ENCODE measurements at places on chromosomes 6 and 20.
A peak's percentile ranks its signal among the peaks of the same experiment; 100 is the strongest.

DNA sequence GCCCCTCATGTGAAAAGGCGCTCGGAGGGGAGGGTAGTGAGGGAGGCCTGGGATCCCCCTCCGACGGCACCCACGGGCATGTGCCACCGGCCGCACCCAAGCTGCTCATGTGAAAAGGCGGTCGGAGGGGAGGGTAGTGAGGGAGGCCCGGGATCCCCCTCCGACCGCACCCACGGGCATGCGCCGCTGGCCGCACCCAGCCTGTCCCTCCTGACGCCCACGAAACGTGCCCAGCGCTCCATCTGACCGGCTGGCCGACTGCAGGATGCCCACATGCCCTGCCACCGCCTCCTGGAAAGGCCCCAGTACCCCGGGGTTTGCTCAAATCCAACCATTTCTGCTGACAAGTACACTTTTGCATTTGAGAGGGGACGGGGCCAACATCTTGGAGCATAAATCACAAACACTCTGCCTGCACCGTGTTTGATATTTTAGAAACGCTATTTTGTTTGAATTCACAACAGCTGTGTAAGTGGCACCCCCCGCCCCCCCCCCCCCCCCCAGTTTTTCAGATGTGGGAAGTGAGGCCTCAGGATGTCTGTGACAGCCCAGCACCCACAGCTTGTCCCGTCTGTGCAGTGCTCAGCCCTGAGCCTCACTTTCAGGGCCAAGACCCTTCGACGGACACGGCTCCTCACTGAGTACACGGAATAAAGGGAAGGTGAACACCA lies 34.1 kb downstream of the SLC2A4RG start:
- DNase-seq, result peak; percentile 21

GRCh38 chr20:38543014-38543906 lies 37.7 kb upstream of the ADIG start:
- no peak for DNase-seq

DNA sequence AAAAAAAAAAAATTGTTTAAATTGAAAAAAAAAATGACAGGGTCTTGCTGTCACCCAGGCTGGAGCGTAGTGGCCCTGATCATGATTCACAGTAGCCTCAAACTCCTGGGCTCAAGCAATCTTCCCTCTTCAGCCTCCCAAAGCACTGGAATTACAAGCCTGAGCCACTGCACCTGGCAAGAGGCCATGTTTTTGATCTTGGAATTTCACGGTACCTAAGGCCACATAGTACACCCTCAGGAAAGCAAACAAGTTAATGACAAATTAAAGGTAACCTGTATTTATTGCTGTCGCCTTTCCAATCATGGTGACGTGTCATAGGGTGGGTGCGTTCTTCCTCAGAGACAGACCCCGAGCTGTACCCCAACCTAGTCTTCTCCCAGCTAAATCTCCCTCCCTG lies 79.2 kb downstream of the LINC00237 start:
- DNase-seq, result no peak

GRCh38 chr20:47300071-47300470 lies 56.4 kb downstream of the ZMYND8 start:
- no peak for DNase-seq

GRCh38 chr6:126113261-126113660 lies 126.9 kb downstream of the TRMT11 start:
- no peak for DNase-seq

DNA sequence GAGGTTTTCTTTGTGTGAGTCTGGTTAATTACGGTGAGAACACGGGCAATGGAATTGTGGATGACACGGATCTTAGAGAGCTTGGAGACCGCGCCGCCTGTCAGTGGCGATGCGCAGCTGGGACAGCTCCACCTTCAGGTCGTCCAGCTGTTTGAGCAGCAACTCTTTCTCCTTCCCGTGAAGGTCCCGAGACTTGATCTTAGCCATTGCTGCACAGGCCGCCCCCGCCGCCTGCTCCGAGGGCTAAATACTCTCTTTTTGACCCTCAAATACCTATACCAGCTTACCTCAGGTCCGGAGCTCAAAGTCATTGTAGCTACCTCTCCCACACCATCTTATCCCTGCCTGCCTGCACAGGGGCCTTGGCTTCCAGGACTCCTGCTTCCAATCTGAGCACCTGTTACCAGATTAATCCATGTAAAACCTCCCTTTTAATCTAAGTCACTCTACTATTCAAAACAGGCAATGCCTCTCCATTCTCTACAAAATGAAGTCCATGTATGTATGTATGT lies 100.2 kb downstream of the PREP start:
- DNase-seq, result no peak

- DNase-seq, result no peak
These were observed 14.0 kb upstream of the GRM4 start for GRCh38 chr6:34159844-34160243.

GRCh38 chr6:90765491-90765890 lies 178.6 kb upstream of the MAP3K7 start:
- no peak for DNase-seq

GRCh38 chr6:150346346-150346745 lies 22.5 kb upstream of the IYD start:
- DNase-seq, result no peak

DNA sequence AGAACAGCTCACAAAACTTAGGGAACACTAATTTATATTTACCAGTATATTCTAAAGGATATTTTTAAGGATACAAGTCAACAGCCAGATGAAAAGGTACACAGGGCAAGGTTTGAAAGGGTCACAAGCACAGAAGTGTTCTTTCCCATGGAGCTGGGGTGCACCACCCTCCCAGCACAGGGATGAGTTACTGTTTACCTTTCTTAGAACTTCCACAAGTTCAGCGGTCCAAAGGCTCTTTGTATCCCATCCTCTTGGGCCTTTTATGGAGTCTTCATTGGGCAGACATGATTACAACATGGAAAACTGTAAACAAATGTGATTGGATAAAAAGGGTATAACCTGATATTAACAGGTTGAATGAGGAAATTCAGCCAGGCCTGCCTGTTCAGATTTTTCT lies 1.1 kb upstream of the IL17F start:
- DNase-seq, result no peak

DNA sequence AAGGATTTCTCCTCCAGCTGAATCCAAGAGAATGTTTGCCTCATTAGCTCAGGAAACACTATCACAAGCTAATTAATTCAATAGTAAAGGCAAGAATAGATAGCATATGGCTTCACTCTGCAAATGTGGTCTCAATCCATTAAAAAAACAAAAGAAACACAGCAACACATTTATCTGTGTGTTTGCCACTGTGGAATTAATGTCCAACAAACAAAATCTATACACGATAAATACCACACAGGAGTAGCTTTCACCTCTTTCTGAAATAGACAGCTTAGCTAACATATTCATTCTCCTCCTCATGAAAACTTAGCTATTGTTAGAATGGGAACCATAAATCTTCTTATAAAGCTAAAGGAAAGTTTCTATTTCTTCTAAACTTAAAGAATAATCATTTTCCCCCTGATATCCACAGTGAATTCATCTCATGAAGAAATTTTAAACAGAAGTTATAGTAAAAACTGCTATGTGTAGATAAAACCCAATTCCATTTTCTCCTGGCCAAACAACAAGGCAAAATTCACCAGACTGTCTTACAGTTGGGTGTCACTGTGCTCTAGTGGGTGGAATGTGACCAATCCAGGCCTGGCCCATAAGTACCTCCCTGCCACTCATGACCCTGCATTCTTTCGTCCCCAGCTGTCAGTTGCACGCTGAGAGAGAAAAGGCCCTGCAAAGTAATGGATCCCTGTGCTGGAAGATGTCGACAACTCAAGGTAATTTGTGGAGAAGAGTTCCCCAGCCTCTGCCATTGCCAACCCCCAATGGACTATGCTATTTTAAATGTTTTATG lies 92.9 kb upstream of the NRSN1 start:
- no peak for DNase-seq

DNA sequence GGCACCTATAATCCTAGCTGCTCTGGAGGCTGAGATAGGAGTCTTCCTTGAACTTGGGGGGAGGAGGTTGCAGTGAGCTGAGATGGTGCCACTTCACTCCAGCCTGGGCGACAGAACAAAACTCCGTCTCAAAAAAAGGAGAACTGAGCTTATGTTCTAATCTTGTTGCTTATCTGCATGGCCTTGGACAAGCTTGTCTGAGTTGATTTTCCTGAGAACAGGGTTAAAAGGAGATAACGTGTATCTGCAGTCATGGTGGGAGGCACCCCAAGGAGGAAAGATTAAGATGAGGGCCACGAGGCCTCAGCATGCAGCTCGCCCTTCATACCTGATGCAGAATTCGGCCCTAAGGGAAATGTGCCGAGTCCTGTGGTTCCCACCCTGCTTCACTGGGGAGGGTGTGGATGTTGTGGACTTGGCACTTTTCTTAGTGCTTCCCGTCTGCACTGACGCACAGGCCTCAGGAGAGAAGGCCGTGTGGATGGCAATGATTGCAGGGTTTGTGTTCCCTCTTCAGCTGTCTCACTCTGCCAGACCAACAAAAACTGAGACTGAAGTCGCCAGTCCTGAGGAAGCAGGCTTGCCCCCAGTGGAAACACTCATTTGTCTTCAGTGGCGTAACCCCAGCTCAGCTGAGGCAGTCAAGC lies 56.3 kb downstream of the EZR start:
- DNase-seq, result peak; percentile 48

DNA sequence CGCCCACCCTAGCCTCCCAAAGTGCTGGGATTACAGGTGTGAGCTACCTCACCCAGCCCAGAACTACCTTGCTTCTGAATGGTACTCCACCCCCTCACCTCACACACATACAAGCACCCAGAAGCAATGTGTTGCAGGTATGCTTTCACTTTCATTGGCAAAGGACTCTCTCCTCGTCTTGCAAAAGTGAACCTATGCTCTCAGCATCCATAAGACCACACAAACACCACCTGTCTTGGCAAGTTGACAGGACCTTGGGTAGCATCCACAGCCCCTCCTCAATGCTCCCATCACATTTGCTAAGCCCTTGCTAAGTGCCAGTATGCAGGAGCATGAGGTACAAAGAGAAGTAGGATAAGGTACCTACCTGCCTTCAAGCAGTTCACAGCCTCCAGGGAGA lies 3.7 kb downstream of the KIF13A start:
- no peak for DNase-seq

DNA sequence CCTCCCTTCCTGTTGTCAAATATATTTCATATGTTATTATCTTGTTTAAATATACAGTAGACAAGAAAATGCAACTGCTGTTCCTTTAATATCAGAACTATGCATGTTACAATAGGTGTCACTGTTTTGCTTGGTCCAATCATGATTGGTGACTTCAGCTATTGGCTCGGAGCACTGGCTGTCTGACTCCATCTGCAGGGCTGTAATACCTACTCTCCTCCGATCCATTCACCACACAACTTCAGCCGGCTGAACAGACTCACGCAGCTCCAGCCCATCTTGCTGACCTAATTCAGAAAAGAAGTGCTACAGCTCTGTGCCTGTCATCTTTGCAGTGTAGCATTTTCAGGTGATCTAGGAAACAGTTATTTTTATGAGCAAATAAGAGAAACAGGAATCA lies at the start of gene BTBD3:
Gene BTBD3, plus strand, starts transcription at position 231 of the 400 bp plus-strand sequence. CDS start 383 bp downstream, outside the sequence.
- peak; percentile 77 for DNase-seq

DNA sequence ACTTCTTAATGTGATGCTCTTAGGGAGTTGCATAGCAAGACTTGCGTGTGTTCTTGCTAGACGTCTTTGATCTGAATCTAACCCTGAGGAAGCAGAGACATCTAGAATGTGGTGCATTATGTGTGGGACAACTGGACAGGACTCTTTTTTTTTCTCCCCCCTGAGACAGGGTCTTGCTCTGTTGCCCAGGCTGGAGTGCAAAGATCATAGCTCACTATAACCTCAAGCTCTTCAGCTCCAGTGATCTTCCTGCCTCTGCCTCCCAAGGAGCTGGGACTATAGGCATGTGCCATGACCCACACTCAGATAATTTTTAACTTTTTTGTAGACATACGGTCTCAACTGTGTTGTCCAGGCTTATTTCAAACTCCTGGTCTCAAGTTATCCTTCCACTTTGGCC lies 34.0 kb downstream of the PCMT1 start:
- no peak for DNase-seq

DNA sequence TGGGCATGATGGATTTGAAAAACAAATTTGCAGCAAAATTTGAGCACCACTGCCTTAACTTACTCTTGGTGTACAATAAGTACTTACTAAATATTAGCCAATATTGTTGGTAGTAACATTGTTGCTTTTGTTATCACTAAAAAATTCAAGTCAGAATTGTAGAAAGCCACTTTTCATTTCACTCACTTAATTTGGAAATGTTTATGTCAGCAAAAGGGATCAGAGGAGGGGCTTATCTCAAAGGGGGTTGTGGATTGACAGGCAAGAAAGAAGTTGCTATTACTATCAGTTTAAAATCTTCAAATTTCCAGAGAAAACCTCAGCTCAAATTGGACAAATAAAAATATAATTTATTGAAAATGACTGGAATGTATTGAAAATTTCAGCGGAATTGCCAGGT lies 241.5 kb downstream of the PLCB1 start:
- DNase-seq, result no peak

GRCh38 chr6:26170181-26170580 lies 83.0 kb downstream of the HFE start:
- DNase-seq, result no peak

- DNase-seq, result peak; percentile 89
These were observed 1.3 kb upstream of the SDCBP2 start for GRCh38 chr20:1330075-1330830.

DNA sequence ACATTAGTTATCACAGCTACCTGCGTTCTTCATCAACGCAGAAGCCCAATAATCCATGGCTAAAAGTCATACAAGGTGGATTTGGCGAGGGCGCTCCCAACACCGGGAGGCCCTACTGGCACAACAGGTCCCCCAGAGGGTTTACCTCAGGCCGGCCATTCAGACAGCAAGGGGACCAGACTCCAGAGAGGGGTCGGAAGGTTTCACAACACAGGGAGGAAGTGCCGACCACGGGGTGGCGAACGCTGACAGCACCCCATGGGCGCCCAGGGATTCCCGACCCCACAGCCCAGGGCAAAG lies 1515.9 kb upstream of the DEFB115 start:
- DNase-seq, result no peak

DNA sequence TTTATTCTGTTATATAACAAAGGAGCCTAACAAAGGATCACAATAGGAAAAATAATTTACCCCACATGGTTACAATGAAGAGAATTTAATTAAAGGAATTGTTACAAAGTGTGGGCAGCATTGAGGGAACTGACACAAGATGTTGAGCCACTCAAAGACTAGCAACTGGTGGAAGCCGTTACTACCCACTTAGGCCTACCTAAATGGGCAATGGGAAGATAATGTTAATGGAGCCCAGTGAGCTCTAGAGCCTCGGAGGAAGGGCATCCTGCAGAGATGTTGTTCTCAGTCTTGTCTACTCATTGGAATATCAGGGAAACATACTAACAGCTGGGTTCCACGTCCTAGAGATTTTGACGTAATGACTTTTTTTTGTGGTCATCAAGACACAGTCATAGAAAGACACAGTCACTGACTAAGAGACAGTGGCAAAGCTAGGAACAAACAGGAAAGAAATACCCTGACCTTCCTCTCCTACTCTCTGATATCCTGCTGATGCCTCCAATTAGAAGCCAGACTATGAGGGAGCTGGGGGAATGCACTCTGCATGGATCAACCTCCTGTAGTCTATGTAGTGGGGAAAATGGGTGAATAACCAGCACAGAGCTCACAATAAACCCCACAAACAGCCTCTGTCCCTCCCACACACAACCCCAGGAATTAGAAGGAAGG lies 523.8 kb upstream of the FLRT3 start:
- DNase-seq, result no peak

All from heart left ventricle (tissue), 16 donors.